ENCODE measurements at places on chromosomes 13 and 19.

GRCh38 chr19:27676877-27677276 is 1536.1 kb downstream of the UQCRFS1 start:
- DNase-seq, result no peak

GRCh38 chr13:41944635-41945397 is 16.1 kb downstream of the VWA8 start:
- DNase-seq, result no peak

DNA sequence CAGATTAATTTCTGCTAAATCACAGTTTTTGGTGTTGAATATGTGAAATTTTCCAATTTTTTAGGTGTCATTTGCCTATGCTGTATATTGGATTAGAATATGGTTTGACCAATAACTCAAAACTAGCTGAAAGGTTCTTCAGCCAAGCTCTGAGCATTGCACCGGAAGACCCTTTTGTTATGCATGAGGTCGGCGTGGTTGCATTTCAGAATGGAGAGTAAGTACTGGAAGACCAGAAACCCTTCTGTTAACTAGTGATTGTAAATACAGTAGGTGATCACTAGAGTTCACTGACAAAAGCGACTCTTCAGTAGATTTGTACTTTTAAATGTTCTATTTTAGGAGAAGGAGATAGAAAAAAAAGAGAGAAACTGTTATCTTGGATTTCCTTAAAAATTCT is 22.3 kb downstream of the CDC16 start:
- no peak for DNase-seq

DNA sequence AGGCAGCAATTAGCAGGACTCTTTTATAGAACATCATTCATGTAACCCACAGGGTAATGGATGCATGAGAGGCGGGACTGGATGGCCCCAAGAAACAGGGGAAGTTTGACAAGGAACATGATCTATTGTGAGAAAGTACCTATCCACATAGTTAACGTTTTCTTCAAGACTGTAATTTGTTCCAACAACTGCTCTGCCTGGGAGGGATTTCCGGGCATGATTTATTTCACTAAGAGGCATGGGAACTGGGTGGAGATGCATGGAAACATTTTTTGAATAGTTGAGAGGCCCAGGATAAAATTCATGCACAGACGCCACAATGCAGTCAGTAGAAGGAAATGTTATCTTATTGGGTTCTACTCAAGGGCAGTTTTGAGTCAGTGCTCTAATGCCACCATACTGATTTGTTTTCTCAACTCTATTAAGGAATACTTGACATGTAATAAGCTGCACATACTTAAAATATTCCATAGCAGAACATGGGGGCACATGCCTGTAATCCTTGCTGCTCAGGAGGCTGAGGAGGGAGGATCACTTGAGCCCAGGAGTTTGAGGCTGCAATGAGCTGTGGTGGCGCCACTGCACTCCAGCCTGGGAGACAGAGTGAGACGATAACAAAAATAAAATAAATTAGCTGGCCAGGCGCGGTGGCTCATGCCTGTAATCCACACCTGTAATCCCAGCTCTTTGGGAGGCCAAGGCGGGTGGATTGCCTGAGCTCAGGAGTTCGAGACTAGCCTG is 9.9 kb upstream of the ATG4D start:
- DNase-seq, result peak; percentile 63

DNA sequence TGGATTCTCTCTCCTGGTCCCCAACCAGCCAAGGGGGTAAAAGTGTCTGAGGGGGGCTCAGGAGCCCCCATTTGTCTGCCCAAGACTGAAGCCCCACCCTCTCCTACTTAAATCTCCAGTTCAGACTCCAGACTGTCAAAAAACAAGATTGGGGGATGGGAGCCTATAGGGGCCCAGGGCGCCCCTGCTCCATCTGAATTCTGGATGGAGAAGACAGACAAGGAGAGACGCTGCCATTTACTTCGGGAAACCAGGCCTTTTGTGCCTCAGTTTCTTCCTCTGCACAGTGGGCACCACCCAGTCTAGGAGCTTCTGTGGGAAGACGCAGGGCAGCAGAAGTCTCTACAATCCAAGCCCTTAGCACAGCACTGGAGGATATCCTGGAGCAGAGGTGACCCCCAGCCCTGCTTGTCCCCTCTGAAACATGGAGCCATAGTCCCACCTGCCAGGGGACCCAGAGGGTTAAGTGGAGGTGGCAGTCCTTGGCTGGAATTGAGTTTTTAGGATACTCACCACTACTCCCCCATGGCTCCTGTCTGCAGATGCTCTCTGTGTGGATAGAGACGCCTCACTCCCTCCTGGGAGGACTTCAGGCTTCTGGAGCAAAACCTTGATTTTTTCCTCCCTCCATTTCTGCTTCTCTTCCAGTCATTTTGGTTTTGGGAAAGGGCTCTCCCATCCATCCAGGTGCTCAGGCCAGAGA is 1.7 kb upstream of the CRLF1 start:
- no peak for DNase-seq

DNA sequence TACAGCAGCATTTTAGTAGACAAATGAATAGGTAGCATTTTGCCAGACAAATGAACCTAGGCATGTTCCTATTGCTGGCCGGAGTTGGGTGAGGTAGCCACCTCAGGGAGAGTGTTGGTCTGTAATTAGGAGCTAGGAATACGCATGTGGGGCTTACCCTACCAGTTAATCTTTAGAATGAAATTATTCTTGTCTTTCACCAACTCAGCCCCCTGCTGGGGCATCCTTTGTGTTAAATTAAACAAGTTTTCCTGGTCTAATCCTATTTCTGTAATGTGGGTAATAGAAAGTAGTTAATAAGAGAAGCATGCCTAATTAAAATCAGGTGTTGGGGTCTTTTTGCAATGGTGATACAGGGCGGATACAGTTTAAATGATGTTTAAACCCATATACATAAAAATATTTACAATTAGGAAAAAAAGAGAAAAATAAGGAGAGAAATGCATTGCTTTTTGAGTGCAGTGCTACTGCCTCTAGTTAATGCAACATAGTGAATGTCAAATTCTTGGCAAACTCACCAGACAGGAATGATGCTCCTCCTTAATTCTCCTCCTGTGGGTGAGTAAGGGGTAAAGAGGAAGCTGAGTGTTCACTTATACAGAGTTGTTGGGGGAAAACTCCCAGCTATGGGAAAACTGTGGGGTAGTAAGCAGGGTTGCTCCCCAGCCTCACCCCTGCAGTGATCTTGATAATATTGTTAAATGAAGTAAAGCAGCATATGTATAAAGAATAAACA is 276.4 kb upstream of the EDNRB start:
- no peak for DNase-seq

- DNase-seq, result no peak
These were observed 4.1 kb downstream of the POP4 start for GRCh38 chr19:29610213-29610573.

- no peak for DNase-seq
These were observed 2.5 kb downstream of the POLR1G start for GRCh38 chr19:45408830-45409556.

- DNase-seq, result no peak
These were observed 43.9 kb downstream of the RAB20 start for GRCh38 chr13:110517505-110518225.

- no peak for DNase-seq
These were observed 150.1 kb downstream of the SHISA2 start for GRCh38 chr13:25901460-25902376.

GRCh38 chr13:48506092-48506701 is 26.7 kb downstream of the RCBTB2 start:
- DNase-seq, result no peak

DNA sequence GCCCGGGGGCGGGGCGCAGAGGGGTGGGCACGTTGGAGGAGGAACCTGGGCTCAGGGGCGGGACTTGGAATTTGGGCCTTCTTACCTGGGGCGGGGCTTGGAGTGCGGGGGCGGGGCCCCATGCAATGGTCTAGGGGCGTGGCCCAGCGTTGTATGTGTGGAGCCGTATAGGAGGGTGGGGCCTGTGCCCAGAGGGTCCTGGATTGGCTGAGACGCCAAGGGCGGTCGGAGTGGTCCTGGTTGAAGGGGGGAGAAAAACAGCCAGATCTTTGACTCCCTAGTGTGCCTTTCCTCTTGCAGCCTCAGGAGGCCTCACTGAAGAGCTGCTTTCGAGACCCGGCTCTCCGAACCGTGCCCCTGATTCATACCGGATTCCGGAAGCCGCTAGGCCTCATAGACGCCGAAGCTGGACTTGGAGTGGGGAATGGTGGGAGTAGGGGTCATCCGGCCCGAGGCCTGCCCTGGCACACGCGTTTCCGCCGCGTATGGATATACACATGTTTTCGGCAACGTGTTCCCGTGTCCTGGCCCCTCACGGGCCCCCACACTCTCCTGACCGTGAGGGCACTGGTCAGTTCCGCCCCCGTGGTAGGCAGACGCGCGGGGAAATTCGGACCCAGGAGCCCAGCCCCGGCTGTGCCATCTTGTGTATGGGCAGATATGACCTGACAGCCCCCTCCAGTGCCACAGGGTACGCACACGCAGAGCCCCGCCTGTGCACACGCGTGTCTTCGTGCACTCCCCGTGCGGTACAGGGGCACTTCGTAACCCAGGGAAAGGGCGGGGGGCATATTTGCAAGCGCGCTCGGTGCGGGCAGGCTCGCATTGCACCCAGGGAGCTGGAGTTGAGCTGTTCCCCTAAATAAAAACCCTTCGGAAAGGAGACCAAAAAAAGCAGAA is 661 bp upstream of the PRR12 start:
- peak; percentile 98 for DNase-seq

DNA sequence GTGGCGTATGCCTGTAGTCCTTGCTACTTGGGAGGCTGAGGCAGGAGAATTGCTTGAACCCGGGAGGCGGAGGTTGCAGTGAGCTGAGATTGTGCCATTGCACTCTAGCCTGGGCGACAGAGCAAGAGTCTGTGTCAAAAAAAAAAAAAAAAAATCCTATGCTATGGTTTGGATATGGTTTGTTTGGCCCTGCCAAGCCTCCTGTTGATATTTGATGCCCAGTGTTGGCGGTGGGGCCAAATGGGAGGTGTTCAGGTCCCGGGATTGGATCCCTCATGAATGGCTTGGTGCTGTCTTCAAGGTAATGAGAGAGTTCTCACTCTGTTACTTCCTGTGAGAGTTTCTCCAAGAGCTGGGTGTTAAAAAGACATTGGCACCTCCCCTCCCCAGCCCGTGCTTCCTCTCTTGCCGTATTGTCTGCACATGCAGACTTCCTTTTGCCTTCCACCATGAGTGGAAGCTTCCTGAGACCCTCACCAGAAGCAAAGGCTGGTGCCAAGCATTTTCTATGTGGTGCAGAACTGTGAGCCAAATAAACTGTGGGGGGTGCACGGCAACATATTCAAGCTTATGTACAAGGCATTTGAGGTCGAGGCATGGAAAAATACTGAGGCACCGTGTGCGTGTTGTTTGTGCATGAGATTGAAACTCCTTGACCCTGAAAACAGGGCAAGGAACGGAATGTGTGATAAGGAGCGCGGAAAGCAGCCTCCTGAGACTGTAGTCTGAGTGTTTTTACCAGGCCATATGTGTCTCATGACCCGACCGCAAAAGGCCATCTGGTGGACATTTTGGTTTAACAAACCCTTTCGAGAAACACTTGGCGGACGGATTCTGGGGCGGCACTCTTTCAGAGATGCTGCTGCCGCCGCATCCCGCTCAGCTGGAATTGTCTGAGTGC is 7.3 kb downstream of the SIGLEC9 start:
- DNase-seq, result no peak

DNA sequence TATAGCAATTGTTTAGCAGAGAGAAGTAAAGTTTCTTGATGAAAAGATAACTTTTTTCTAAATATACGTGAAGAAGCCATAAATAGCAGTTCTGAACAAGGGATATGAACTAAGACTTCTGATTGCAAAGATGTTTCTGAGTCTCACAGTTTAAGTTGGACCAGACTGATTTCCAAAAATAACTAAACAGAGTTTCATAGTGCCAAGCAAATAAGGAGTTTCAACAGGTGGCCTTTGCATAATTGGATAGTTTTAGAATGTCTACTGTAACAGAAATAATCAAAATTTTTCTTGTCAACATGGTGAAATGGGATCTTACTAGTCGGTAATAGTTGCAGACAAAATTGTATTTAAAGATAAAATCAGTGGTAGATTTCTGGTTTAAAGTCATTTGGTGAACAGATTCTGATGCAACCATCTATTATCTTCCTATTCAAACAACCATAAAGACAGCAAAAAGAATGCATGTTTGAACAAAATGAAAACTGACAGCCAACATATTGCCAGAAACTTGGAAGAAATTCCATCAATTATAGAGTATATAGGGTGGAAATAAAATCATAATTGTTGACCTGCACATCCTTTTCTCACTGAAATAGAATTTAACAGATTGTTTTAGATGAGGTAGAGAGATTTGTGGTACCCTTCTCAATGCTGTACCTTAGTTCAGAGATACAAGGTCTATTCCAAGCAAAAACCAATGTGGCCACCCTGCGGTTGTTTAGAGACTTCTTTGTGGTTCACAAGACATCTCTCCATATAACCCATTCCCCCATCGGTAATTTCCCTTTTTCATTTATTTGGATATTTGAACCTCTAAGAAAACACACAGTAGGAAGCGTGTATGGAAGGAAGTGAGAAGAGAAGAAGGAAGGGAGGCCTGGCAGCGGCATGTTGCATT is 275.3 kb downstream of the COG6 start:
- DNase-seq, result no peak

GRCh38 chr19:48755787-48756186 is 463 bp downstream of the FGF21 start:
- DNase-seq, result no peak

- DNase-seq, result no peak
These were observed 62.1 kb downstream of the PEPD start for GRCh38 chr19:33459222-33460090.

DNA sequence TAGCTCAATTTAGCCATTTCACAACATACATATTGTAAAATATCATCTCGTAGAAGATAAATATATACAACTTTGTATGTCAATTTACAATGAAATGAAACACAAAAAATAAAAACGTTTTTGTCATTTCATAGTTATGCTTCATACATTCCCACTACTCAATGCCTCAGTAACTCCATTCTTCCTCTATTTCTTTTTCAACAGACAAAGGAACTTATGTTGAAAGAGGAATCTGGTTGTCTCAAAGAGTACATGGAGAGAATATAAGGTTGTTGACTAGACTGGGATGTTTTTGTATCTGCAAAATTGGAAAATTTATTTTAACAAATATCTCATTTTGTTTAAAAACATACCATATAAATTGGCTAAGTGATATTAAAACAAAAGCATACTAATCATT is 12.8 kb downstream of the KCTD12 start:
- DNase-seq, result no peak

- DNase-seq, result no peak
These were observed 37.0 kb downstream of the ZNF136 start for GRCh38 chr19:12199757-12200419.

Data from SK-N-MC (cell line).